ENCODE measurements at places on chromosomes 3 and 15. TPM values are rescaled to one million over a fixed set of nuclear protein-coding genes. Genes with fewer than 3 reads are reported as not detected.

GRCh38 chr3:115397433-115397832, 225.9 kb upstream of the GAP43 start:
- DNase-seq = no peak

GRCh38 chr15:89349206-89349558, 14.6 kb upstream of the POLG start:
- no peak for DNase-seq

DNA sequence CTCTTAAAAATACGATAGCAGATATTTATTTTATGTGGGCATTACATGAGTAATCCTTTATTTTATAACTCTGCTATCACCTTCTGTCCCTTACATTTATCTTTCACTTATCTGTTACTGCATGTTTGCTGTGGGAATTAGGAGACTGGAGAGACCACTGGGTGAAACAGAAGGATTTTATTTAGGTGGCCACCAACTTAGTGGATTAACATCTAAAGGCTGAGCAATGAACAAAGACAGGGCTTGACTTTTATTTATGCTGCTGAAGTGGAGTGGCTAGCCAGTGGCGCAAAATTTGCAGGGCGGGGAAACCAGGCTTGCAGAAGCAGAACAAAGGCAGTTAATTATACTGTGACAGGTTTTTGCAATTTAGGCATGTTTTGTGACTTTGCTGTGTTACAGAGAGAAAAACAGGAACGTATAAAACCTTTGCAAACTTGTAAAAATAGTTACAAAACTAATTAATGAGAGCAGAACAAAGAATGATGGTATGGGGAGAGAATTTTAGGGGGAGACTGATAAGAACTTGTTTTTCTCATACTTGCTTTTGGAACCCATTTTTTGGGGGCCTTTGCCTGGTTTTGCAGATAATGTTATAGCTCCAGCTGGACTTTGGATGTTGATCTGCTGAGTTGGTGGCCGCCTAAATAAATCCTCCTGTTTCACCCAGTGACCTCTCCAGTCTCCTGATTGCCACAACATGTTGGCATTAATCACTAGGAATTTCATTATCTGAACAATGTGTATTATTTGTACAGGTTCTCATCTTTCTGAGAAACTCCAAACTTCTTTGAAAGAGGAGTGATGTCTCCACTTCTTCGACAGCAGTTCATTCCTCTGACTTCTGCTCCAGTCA, 18.0 kb downstream of the KLHL24 start:
- no peak for DNase-seq

- no peak for DNase-seq
These were observed 81.8 kb downstream of the ALCAM start for GRCh38 chr3:105448338-105448982.

GRCh38 chr3:53144446-53144845, 14.2 kb upstream of the RFT1 start:
- DNase-seq = no peak

DNA sequence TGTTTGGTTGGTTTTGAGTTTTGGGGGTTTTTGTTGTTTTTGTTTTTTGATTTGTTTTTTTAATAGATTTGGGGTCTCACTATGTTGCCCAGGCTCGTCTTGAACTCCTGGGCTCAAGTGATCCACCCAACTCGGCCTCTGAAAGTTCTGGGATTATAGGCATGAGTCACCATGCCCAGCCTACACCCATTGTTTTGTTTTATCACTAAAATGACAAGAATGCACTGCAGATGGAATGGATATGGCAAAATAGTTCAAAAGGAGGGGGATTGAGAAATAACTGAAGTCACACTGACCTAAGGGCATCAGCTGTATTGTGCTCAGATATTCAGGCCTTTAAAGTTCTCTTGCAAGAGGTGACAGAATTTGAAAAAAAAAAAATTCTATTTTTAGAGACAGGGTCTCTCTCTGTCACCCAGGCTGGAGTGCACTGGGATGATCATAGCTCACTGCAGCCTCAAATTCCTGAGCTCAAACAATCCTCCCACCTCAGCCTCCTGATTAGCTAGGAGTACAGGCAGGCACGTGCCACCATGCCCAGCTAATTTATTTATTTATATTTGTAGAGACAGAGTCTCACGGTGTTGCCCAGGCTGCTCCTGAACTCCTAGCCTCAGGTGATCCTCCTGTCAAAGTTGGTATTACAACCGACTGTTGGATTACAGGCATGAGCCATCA, 4.4 kb upstream of the RASA2 start:
- DNase-seq = no peak

Gene PPM1L
- total RNA-seq = 16.3 TPM

Gene CSPG4
- 31.0 TPM for total RNA-seq

Gene RBMS3
- 79.3 TPM for total RNA-seq

All from ureter (tissue), 1 donor.